ENCODE measurements at places on chromosomes 13 and 19.

DNA sequence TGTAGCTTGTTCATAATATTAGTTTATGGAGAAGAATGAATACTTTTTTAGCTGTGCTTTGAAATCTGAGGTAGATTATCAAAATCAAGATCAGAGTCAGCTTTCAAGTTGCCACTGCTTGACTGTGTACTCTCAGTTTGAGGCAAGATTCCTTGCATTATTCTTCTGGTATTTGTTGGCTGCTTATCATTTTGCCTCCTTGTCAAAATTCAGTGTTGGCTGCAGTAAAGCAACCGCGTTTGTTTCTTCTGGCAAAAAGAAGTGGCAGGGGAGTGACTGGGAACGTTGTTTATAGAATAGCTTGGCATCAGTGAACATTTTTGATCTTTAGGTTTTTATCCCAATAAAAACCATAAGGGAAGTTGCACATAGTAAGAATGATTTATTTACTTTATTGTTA is 419.3 kb upstream of the GPC6 start:
- DNase-seq, result peak; percentile 48

DNA sequence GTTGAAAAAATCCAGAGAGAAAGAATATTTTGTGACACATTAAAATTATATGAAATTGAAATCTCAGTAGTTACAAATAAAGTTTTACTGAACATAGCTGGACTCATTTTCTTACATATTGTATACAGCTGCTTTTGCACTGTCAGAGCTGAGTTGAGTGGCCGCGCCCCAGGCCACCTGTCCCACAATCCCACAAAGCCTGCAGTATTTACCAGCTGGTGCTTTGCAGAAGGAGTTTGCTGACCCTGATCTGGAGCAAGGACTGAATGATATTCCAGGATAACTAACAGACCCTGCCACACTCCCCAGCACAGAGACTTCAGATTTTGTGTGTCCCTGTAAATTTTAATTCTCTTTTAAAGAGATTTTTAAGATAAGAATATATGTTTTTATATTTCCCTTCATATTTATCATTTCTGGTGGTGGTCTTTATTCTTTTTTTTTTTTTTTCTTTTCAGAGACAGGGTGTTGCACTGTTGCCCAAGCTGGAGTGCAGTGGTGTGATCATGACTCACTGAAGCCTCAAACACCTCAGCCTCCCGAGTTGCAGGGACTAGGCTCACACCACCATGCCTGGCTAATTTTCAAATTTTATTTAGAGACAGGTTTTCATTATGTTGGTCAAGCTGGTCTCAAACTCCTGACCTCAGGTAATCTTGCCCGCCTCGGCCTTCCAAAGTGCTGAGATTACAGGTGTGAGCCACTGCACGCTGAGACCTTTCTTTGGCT is 48.5 kb downstream of the TDRD12 start:
- no peak for DNase-seq

DNA sequence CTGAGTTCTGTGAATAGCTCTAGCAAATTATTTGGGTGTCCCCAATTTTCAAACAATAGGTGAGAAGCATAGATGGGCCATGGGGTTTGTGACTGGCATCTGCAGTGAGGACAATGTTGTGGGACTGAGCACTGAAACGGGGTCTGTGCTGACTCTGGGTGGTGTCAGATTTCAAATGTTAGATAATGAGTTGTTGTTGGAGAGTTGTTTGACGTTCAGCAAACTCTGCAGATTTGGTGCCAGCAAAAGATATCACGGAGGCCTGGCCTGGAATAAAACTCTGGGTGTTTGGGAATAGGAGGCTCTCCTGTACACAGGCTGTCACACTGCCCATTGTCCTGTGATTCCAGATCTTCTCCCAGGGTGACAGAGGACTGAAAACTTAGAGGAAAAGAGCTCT is 2.9 kb downstream of the ZNF90 start:
- no peak for DNase-seq

DNA sequence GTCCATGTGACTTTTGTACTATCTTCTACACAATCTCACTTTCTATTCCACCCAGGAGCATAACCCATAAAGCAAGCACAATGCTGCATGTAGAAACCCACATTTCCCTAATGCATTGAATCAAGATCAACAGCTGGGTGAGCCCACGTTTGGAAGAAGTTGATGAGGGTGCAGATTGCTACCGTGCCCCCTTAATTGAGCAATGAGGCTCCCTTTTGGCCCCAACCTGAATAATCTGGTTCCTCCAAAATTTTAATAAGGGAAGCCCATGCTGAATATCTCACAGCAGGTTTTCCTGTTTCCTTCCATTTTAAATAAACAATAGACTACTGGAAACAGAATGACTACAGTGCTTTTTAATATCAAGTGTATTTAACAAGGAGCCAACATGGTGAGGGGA is 403.6 kb upstream of the SGCG start:
- DNase-seq, result no peak

DNA sequence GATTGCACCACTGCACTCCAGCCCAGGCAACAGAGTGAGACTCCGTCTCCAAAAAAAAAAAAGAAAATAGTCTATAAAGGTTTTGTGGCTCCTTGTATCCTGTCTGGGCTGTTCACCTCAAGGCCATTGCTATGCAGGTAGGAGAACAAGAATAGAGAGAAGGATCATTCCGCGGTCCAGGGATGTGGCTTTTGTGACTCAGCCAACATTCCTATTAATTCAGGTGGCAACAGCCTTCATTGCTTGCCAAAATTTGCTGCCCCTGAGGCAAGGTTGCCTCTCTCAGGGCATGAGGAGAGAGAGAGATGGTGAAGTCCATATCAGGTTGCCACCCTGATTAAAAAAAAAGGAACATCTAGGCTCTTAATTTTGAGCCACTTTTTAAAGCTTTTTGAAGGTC is 8.0 kb downstream of the ZNF551 start:
- no peak for DNase-seq

DNA sequence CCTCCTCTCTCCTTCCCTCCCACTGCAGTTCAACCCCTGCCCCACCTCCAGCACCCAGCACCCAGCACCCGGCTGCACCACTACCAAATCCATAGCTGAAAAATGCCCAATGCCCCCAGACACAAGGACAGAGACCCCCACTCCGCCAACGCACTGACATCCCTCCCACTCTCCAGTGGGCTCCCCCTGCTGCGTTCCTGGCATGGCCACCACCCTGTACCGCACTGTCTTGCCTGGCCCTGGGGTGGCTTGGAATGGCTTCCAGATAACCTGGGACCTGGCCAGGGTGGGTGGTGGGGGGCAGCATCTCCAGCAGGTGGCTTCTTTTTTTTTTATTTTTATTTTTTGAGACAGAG is 5.8 kb upstream of the MKNK2 start:
- no peak for DNase-seq

DNA sequence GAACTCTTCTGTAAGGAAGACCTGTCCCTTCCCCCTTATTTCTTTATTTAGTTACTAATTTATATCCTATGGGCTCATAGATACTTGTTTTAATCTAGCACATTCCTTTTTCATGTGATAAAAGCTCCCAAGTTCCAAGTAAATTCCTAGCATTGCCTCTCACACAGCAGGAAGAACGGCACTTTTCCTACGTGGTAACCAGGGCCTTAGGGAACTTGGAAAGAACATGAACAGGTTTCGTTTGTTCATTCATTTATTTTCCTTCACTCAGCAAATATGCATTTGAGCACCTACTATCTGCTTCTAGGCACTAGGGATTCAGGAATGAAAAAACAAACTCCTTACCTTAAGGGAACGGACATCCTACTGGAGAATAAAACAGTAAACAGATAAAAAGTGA is 125.1 kb downstream of the SIPA1L3 start:
- DNase-seq, result peak; percentile 69

DNA sequence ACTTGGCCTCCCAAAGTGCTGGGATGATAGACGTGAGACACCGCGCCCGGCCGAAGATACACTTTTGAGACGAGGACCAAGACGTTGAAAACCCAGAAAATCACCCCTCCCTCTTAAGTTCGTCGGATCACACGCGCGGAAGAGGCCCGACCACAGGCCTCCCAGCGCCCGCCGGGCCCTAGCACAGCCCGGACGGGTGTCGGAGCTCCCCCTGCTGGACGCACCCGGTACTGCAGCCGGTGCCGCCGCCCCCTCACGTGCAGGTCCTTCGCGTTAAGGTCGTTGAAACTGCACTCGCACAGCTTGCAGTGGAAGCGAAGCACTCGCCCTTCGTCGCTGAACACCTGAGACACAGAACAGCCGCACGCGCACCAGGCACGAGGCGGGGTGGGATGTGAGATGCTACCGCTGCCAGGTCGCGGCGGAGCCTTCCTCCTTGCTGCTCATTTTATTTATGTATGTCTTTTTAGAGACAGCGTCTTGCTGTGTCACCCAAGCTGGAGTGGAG is 35.7 kb upstream of the MATK start:
- DNase-seq, result peak; percentile 41

GRCh38 chr13:106917024-106917571 is 349.2 kb upstream of the ARGLU1 start:
- DNase-seq, result peak; percentile 11

DNA sequence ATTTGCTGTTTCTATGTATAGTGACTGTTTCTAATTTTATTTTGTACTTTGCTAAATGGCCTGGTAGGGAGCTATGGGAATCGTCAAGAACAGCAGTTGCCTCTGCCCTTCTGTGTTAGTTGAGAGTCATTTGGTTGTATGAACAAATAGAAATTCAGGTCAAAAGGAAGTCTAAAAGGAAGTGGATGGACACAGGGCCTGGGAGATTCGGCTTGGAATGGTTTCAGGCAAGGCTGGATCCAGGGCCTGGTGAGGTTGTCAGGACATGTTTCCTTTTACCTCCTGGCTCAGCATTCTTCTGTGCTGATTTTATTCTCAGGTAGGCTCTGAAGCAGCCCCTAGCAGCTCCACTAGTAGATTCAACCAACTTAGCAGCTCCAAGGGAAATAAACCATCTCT is 118.9 kb downstream of the SIPA1L3 start:
- no peak for DNase-seq

GRCh38 chr19:4570402-4570801 is 10.9 kb upstream of the SEMA6B start:
- DNase-seq, result no peak

GRCh38 chr19:7869453-7869909 is 4.7 kb downstream of the PRR36 start:
- DNase-seq, result peak; percentile 40

DNA sequence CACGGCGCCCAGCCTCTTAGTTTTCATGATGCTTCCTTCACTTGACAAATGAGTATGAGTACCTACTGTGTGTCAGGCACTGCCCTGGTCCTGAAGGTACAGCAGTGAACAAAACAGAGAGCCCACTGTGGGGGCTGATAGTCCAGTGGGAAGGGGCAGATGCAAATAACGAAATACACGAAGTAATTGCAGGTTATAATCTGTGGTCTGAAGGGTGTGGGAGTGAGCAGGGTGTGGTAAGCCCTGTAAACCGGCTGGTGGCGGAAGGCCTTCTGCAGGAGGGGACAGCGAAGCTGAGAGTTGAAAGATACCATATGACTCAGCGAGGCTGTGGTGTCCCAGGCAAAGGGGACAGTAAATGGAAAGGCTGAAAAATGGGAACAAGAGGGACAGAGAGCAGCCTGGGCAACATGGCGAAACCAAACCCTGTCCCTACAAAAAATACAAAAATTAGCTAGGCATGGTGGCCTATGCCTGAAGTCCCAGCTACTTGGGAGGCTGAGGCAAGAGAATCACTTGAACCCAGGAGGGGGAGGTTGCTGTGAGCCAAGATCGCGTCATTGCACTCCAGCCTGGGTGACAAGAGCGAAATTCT is 60.5 kb downstream of the MAP4K1 start:
- no peak for DNase-seq

GRCh38 chr13:34757441-34757840 is 184.6 kb upstream of the NBEA start:
- peak; percentile 44 for DNase-seq

DNA sequence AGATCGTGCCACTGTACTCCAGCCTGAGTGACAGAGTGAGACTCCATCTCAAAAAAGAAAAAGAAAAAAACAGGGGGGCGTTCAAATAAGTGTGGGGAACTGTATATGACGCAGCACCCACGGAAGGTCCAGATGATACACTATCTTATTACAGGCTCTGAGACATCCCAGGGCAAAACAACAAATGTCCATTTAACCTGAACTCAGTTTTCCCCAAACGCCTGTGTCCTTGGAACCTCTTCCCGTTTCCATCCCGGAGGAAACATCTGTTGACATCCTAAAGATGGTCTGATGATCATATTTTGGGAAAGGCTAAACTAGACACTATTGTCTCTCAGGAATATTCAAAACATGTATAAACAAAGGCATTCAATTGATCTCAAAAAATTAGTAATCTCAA is 72.4 kb downstream of the COL4A1 start:
- DNase-seq, result no peak

DNA sequence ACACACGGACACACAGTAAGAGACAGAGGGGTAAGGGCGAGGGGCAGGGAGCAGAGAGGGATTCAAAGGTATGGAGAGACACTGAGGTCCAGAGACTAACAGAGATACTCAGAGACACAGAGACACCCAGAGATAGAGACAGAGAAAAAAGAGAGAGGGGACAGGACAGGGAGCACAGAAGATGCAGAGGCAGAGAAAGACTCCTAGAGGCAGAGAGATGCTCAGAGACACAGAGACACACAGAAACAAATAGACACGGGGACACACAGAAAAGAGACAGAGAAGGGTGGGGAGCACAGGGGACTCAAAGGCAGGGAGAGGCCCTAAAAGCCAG is 39.8 kb downstream of the DEDD2 start:
- DNase-seq, result no peak

GRCh38 chr13:79245937-79246577 is 160.0 kb downstream of the RBM26 start:
- no peak for DNase-seq

- DNase-seq, result no peak
These were observed 653.8 kb downstream of the PCDH9 start for GRCh38 chr13:66576381-66576780.

- DNase-seq, result no peak
These were observed 25.6 kb downstream of the UBXN6 start for GRCh38 chr19:4431808-4432674.

DNA sequence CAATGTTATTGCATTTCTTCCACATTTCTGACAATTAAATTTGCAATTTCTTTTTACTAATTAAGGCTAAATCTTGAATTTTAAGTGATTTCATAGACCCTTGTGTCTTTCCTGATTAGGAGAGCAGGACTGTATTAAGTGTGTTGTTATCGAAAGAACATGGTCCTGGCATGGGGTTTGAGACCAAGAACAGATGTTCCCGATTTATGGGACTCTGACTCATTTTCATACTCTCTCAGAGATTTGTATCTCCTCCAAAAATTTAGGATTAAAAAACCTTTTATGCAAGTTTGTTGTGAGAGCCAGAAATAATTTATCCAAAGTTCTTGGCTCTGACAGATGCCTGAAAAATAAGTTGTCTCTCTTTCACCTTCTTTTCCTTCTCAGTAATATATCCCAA is 589.3 kb upstream of the ARGLU1 start:
- DNase-seq, result no peak

DNA sequence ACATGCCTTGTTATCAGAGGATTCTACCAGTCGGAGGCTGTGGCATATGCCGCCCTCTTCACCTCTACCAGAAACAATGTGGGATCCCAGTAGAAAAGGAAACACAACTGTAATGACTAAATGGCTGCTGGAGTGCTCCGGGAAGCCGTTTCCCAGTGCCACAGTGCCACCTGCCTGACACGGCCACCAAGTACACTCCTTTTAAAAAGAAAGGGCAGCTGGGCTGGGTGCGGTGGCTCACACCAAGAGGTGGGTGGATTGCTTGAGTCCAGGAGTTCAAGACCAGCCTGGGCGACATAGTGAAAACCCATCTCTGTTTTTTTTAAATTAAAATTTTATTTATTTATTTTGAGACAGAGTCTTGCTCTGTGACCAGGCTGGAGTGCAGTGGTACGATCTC is 67.3 kb downstream of the TRPM4 start:
- DNase-seq, result peak; percentile 67
